ENCODE measurements at places on chromosomes 13 and 19. TPM values are rescaled to one million over a fixed set of nuclear protein-coding genes. Genes with fewer than 3 reads are reported as not detected.

ZNF486 gene
- 2.6 TPM for polyA plus RNA-seq

CDC42EP5 gene
- 7.8 TPM for polyA plus RNA-seq

ZNF264 gene
- polyA plus RNA-seq: 28.7 TPM

FGF21 gene
- not detected for polyA plus RNA-seq

ZNF229 gene
- polyA plus RNA-seq: 4.4 TPM

DCLK1 gene
- 8.9 TPM for polyA plus RNA-seq

DPF1 gene
- 3.6 TPM for polyA plus RNA-seq

ATP8B3 gene
- polyA plus RNA-seq: 84.2 TPM

ZNF729 gene
- 1.0 TPM for polyA plus RNA-seq

ZNF491 gene
- 1.2 TPM for polyA plus RNA-seq

UCHL3 gene
- 100 TPM for polyA plus RNA-seq

TRIM13 gene
- 163 TPM for polyA plus RNA-seq

CBY2 gene
- polyA plus RNA-seq: 34.3 TPM

BRSK1 gene
- polyA plus RNA-seq: 12.8 TPM

FREM2 gene
- 0.80 TPM for polyA plus RNA-seq

ZNF560 gene
- 8.0 TPM for polyA plus RNA-seq

RNU6-9 gene
- polyA plus RNA-seq: not detected

RFPL4AL1 gene
- not detected for polyA plus RNA-seq

CATSPERD gene
- 31.3 TPM for polyA plus RNA-seq

IZUMO4 gene
- polyA plus RNA-seq: 796 TPM

Measured in testis (tissue), 5 donors.